Motor neuron (in vitro differentiated cells): ENCODE measurements at places on chromosomes 5 and 9. TPM values are rescaled to one million over a fixed set of nuclear protein-coding genes. Genes with fewer than 3 reads are reported as not detected.

- no peak for ATAC-seq
Measured at GRCh38 chr9:93578844-93579243, 2.5 kb downstream of the PHF2 start.

IL5 gene
- not detected in 2 replicates for total RNA-seq

GRCh38 chr5:23591250-23591649, 83.8 kb downstream of the PRDM9 start:
- no peak for ATAC-seq

- ATAC-seq = no peak
Measured at GRCh38 chr9:12954441-12954840, 179.6 kb downstream of the LURAP1L start.

EIF4E1B gene
- 0.78 and 1.0 TPM in 2 replicates for total RNA-seq

DNA sequence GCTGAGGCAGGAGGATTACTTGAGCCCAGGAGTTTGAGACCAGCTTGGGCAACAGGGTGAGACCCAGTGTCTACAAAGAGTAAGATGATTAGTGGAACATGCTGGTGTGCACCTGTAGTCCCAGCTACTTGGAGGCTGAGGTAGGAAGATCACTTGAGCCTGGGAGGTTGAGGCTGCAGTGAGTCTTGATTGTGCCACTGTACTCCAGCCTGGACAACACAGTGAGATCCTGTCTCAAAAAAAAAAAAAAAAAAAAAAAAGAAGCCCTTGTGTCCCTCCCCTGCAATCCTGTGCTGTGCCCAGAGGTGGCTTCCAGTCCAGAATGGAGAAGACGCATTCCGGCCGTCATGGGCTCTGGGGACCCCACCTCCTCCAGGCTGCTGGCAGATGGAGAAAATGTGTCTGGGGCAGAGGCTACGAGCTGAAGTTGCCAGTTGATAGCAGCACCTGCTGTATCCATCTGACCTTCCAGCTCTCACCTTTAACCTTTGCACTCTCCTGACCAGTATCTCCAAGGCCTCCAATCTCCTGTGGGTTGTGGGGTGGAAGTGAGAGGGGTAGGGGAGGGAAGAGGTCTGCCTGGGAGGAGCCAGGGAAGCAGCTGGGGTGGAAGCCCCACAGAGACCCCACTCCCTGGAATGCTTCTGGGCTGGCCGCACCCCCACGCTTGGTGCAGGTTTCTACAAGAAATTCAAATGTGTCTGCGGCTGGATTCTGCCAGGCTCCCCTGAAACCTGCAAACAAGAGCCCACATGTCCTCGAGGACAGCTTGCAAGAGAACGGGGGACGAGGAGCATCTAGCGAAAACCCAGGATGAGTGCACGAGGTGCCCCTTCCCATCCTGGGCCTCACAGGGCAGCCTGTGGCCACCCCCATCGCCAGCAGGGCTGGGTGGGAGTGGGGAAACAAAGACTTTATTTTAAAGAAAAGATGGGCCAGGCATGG, 148.3 kb upstream of the IER5L start:
- ATAC-seq = no peak

SPAG8 gene
- total RNA-seq = 1.4 and 2.5 TPM in 2 replicates

DNA sequence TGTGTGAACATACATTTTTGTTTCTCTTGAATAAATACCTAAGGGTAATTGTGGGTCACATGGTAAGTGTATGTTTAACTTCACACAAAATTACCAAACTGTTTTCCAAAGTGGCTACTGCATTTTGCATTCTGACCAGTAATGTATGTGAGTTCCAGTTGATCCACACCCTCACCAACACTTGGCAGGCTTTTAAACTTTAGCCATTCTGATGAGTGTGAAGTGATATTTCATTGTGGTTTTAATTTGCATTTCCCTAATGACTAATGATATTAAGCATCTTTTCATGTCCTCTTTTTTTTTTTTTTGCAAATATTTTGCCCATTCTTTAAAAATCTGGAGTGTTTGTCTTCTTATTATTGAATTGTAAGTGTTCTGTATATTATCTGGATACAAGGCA, 53.5 kb upstream of the MAST4 start:
- ATAC-seq = no peak

DNA sequence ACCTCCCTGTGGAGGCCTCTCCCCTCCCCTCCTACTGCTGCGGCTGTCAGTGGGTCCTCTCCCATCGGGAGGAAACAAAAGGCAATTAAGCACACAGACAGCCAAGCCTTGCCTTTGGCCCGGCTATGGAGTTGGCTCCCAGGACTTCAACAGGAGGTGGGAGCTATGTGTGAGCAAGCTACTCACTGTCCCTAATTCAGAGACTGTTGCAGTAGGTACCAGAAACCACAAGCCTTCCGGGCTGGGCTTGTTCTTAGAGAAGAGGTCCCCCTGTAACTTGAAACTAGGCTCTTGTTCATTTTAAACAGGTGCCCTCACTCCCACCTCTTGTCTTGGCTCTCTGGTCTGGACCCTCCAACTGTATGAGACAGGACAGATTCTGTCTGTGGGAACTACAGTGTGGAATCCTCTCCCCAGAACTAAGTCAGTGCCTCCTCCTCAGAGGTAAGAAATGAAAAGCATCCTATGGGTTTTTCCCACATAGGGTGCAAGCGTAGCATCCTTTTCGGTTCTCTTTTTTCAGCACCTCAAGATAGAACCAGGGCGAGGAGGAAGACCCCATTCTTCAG, 561.1 kb downstream of the EBF1 start:
- peak; percentile 38 for ATAC-seq

GRCh38 chr5:146137967-146138403, 32.6 kb upstream of the PLAC8L1 start:
- no peak for ATAC-seq

DNA sequence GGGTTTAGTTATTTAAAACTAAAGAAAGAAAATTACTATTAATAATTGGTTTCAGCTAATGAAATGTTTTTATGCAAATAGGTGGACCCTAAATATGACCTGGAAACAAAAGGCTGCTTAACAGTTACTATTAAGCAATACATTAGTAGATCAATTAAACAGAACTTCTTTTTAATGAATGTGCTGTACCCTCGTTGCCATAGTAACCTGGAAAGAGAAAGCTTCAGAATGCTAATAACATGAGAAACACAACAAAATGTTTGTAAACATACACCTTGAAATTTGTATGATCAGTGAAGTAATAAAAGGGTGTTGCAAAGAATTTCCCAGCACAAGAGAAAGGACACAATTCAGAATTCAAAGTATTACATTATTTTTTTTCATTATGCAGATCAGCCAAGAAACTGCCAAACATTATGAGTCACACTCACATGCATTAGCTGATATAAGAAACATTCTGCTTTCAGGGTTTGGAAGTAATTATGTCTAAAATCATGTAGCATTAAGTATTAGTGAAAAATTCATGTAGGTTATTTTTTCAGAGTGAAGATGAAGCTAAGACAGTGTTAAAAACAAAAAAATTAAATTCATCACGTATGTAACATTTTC, 348.3 kb downstream of the ISL1 start:
- peak; percentile 26 for ATAC-seq

- no peak for ATAC-seq
Measured at GRCh38 chr5:171588790-171589189, 169.3 kb downstream of the FGF18 start.

DNA sequence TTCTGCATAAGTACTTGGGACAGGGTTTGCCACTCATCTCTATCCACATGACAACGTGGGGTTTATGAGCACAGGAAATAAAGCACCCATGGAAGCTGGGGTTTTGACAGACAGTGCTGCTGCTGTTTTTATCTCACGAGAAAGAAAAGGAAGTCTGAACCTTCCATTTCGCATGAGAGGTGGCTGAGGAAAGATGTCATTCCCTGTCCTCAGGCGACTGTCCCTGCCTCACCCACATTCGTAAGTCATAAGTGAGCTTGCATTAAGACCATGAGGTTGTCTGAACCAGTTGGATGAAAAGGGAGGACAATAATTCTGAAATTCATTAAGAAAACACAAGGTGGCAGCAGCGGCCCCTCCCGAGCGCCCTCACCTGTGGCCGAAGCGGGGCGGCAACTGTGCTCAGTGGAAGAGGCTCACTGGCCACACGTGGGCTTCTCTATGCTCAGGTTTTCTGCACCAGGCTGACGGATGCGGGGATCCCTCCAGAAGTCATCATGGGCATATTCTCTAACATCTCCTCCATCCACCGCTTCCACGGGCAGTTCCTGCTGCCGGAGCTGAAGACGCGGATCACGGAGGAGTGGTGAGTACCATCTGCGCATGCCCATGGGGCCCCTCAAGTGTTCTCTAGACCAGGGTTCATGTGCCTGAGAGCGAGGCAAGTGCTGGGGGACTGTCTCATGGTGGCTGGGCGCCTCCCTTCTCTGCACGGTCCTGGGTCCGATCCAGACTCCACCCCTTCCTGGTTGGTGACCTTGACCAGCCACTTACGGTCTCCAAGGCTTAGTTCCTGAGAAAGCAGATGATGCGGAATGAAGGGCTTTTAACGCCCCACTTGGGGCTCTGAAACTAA, 54.7 kb upstream of the SUSD3 start:
- ATAC-seq = peak; percentile 54

DNA sequence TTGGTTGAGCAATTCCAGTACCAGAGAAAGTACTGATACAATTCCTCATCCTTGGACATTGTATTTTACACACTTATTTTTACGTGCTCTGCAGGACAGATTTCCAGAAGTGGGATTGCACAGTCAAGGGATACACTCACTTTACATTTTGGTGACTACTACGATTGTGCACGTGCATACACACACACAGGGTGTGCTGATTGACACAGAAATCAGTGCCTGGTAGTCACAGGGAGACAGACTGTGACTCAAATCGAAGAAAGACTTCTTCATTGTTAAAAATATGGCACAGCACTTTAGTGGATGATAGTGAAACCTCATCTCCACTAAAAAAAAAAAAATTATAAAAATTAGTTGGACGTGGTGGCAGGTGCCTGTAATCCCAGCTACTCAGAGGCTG, 1.5 kb downstream of the GARIN3 start:
- ATAC-seq = no peak

DNA sequence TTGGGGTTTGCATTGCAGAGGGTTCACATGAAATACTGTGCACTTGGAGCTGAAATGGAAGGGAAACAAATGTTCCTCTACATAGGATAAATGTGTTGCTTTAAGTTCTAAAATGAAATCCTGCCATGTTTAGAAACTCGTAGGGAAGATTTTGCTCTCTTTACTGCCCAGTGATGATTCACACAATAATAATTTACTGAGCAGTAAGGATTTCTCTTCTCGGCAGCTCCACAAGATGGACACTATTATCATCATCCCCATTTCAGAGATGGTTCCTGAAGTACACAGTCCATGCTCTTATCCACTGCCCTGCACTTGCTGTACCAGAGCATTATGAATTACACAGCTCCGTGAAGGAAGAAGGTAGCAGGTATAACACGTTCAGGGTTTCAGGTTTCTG, 4.1 kb downstream of the HACD4 start:
- ATAC-seq = no peak

- ATAC-seq = no peak
Measured at GRCh38 chr5:19855453-19855852, 132.5 kb downstream of the CDH18 start.

GRCh38 chr9:137085920-137086530, 760 bp upstream of the MAN1B1 start:
- ATAC-seq = no peak

GRCh38 chr5:80206282-80206681, 49.6 kb downstream of the SERINC5 start:
- ATAC-seq = no peak

SLC36A2 gene
- total RNA-seq = not detected in 2 replicates

DNA sequence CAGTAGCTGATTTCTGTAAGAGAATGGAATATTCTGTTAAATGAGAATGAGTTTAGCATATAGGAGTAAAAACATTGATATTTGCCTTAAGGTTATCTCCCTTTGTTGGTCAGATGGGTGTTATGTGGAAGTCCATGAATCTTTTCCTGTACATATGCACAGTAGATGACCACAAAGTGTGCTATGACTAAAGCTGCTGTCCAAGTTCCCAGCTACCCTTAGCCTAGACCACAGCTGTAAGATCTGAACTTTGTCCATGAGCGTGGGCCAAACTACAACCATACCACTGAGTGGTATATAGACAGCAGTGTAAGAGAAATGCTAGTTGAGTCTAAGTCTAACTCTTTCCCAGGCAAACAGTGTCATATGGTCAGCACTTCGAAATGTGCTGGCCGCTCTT, 48.8 kb downstream of the CD180 start:
- ATAC-seq = no peak

PCDHB15 gene
- total RNA-seq = 0.25 and 0.32 TPM in 2 replicates

CEP72 gene
- 2.5 and 4.5 TPM in 2 replicates for total RNA-seq
